ENCODE measurements at places on chromosomes 13 and 19.

DNA sequence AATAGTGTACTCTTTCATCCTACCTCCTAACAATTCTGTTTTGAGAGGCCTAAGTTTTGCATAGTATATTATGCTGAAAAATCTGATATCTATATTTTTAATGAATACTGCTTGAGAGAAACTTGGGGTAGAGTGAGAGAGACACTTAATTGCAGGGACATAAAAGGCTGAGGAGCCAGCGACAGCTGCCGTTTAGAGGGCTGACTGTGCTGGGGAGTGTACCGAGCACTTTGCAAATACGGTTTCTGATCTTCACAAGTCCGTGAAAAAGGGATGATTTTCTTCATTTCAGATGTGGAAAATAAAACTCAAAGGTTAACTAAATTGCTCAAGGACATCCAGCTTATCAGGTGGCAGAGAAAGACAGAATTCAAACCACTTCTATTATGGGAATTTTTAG lies 97.4 kb downstream of the CAB39L start:
- no peak for DNase-seq

- no peak for DNase-seq
Measured at GRCh38 chr19:46133101-46133627, 8.7 kb upstream of the IGFL3 start.

DNA sequence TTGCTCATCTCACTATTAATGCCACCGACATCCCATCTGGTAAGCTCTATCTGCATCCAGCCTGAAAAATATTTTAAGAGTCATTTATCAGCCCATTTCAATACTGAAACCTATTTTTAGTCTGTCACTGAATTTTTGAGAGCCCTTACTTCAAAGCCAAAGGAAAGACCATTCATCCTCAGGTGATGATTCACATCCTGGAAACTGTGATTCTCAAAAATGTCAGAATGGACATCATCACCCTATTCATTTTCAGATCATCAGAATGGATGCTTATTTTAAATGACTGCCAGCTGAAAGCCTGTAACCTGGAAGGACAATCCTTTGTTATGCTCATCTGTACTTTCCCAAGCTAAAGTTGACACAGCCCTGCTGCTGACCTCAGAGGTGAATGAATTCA lies 27.0 kb downstream of the TNFSF11 start:
- no peak for DNase-seq

- DNase-seq, result no peak
Measured at GRCh38 chr13:34884366-34884765, 57.7 kb upstream of the NBEA start.

- no peak for DNase-seq
Measured at GRCh38 chr19:13918726-13919411, 12.9 kb downstream of the CC2D1A start.

DNA sequence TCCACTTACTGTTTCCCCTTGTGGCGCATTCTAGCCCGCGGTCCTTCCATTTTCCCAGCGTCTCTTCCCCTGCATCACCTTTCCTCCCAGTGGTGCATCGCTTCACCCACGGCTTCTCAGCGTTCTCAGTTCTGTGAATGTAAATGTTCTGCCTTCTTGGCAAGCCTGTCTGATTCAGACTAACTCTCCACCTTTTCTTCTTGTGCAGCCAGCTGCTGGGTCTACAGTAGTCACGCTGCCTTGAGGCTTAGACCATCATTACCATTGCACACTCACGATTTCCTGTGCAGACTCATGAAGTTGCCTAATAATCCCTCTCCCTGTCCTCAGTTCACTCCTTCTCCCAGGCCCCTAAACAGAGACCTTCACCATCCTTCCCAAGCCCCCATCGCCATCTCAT lies 75.0 kb downstream of the DHRS12 start:
- peak; percentile 55 for DNase-seq

GRCh38 chr13:109100705-109101304 lies 471.4 kb downstream of the MYO16 start:
- DNase-seq, result no peak

DNA sequence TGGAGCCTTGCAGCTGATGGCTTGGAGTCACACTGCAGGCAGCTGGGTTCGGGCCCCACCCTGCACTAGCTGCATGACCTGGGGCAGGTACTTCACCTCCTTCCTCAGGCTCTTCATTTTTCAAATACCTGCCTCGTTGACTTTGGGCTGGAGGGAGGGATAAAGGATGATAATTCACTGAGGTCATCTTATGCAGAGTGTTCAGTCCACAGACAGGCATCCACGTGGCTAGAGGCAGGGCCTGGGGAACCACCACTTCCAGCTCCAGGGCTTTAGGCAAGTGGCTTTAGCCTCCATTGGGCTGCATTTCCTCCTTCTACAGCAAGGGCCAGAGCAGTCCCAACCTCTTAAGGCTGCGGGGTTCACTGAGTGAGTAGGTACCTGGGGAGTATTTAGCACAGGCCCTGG lies 84.8 kb downstream of the SIPA1L3 start:
- DNase-seq, result no peak

- DNase-seq, result no peak
Measured at GRCh38 chr13:36530861-36531590, 98.7 kb downstream of the CCNA1 start.

- no peak for DNase-seq
Measured at GRCh38 chr13:44287958-44288357, 85.7 kb upstream of the SERP2 start.

GRCh38 chr19:39915101-39915847 lies 19.2 kb downstream of the FCGBP start:
- no peak for DNase-seq

DNA sequence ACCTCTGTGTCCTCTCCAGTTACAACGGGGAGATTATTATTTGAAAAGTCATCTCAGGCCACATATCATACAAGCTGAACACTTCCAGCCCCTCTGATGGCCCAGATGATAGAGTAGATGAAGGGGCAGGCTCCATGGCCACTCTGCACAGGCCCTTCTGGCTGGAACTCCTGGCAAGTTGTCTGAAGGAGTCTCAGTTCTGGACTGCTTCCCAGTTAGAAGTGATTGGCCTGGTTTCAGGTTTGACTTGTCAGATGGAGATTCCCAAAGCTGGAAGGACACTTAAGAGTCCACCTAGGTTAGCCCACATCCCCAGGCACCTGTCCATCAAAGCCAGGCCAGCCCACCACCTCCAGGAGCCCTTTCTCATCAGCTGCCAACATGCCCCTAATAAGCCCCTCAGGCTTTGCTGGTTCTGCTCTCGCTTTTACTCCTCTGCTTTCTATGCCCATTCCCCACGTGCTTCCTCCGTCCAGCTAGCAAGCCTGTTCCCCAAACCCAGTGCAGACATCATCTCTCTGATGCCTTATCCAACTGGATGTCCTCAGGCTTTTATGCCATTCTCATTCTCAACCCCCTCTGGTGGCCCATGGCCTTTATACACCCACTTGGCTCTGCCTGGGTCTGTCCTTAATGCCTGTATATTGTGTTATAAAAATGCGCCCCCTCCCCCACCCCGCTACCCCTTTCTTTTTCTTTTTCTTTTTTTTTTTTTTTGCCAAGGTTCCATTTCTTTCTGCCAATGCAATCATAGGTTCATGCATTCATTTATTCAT lies 56.5 kb downstream of the HSPH1 start:
- DNase-seq, result no peak

GRCh38 chr13:110971486-110971885 lies 56.6 kb upstream of the ANKRD10 start:
- DNase-seq, result no peak

DNA sequence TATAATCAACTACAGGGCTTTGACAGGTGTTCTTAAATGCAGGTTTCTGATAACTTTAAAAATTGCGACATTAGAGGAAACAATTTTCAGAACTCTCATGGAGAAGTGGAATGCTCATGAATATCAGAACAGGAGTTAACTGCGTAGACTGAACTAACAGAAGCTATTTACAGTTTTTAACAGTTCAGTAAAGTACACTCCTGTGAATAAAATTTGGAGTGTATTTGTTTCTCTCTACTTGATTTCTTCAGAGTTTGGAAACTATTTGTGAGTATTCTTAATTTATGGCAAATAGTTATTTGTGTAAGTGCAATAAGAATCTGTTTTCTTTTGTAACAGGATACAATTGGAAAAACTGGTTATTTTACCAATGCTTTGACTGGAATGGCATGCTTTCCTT lies 114.4 kb downstream of the TNFRSF19 start:
- no peak for DNase-seq

- no peak for DNase-seq
Measured at GRCh38 chr13:109782823-109783431, 3.5 kb downstream of the IRS2 start.

- no peak for DNase-seq
Measured at GRCh38 chr13:37068962-37069361, 9.5 kb upstream of the SUPT20H start.

GRCh38 chr19:29866011-29866410 lies 54.2 kb downstream of the CCNE1 start:
- DNase-seq, result no peak

- DNase-seq, result no peak
Measured at GRCh38 chr13:27474751-27475268, 24.4 kb upstream of the MTIF3 start.

- DNase-seq, result no peak
Measured at GRCh38 chr13:33537026-33537425, 251.5 kb upstream of the STARD13 start.

DNA sequence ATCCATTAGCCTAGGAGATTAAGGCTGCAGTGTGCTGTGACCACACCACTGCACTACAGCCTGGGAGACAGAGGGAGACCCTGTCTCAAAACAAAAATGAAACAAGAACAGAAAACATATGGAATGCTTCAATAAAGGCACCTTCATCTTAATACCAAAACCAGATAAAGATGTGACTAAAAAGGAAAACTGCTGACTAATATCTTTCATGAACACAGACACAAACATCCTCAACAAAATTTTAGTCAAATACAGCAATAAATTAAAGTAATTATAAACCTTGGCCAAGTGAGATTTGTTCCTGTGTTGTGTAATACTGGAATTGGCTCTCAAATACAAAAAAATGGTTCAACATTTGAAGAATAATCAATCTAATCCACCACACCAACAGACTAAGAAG lies 103.5 kb downstream of the PRR20E start:
- DNase-seq, result no peak

GRCh38 chr13:50200569-50200968 lies 185.3 kb downstream of the KCNRG start:
- DNase-seq, result no peak

DNA sequence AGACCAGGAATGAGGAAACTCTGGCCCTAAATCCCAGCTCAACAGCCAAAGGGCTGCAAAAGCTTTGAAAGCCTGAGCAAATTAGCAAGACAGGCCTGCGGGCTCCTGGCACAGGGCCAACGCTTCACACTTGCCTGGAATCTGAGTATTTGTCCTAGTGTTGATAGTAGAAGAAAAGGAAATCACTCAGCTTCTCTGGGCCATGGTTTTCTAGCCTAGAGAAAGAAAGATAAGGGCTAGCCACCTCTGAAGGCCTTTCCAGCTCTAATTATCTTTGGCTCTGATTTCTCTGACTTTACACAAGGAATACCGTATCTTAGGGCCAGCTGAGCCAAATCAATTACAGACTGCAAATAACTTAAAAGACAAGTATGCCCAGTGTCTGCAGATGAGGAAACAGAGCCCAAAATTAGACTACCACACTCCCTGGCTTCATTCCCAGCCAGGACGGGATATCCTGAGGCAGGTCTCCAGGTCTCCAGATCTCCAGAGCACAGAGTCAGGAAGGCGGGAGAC lies 69.6 kb downstream of the STK24 start:
- DNase-seq, result no peak

GRCh38 chr13:45627656-45628055 lies 12.1 kb upstream of the ERICH6B start:
- no peak for DNase-seq

GRCh38 chr13:19845758-19846157 lies 17.7 kb downstream of the ZMYM5 start:
- no peak for DNase-seq

- no peak for DNase-seq
Measured at GRCh38 chr19:5125797-5126497, 157.0 kb downstream of the KDM4B start.

- no peak for DNase-seq
Measured at GRCh38 chr19:32771596-32771995, 52.0 kb downstream of the TDRD12 start.

DNA sequence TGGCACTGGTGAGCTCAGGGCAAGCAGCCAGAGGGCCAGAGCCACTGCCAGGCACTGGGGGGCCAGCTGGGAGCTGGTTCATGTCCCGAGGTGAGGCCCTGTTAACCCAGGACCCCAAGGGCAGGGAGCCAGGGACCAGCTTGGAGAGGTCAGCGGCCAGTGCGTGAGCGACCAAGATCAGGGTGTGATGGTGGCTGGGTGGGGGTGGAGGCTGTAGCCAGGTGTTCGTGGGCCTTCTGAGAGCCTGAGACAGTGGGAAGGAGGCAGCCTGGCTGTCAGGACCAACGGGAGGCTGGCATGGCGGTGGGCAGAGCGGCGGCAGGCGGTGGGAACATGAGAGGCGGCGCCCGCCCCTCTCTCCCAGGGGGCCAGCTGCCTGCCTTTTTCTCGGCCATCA lies 8.1 kb upstream of the KPTN start:
- DNase-seq, result no peak

DNA sequence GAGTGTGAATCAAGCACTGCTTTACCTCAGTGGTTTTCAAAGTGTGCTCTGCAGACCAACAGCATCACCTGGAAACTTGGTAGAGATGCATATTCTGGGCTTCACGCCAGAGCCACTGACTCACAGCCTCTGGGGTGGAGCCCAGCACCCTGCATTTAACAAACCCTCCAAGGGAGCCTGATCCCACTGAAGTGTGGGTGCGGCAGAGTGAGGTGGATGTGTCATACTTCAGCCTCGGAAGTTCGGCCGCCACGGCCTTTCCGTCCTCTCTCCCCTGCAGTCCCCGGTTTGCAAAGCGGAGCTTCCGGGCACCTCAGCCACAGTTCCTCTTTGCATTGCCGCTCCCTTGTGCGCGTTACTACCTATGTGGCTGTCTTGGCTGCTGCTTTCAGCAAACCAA lies 33.3 kb upstream of the MICU2 start:
- peak; percentile 7 for DNase-seq

DNA sequence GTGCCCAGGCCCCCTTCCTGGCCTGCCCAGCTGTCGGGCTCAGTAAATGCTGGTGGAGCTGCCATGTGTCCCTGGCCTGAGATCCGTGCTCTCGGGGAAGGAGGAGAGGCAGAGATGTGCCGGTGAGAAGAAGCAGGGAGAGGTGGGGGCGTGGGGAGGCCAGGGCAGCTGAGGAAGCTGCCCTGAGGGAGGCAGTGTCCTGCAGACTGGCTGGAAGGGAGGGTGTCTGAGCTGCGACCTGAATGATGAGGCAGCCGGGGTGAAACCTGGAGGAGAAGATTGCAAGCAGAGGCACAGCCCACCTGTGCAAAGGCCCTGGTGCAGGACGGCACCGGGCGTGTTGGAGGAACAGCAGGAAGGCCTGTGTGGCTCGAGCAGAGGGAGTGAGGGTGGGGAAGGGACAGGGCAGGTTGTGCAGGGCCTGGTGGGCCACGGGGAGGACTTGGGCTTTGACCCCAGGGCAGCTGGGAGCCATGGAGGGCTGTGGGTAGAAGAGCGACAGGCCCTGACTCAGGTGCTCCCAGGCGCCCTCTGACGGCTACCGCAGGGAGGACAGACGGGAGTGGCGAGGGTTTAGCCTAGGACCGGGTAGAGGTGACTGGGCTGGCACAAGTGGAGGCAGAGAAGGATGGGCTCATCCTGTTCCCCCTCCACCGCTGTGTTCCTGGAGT lies 14.0 kb upstream of the CELF5 start:
- DNase-seq, result peak; percentile 47
